ENCODE measurements at places on chromosomes 4 and X.

DNA sequence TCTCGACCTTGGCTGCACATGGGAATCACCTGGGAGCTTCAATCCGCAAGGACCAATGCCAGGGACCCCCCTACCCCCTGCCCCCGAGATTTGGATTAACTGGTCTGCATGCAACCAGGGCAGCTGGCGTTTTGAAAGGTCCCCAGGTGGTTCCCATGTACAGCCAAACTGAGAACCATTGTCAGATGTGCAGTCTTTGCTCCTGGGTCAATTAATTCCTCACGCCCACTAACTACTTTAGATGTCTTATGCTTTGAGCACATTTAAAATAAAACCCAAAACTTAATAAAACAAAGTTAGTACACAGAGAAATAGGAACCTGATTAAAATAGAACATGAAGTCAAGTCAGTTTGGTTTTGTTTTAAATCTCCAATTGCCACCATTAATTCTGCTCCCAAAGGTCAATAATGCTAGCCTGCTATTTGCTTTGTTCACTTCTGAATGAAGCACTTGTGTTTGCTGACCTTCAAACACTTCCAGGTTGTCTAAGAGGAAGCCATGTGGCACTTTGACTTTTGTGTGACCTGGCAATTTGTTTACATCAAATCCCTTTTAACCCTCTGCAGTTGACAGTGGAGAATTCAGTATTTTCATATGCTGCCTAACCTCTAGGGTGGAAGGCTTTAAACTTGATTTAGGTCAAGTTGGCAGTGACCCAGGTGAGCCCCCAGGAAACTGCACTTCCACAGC is 27.2 kb upstream of the TMSB4X start:
- DNase-seq: no peak

GRCh38 chr4:172489861-172490260 is 676.7 kb downstream of the GALNTL6 start:
- DNase-seq: no peak

- DNase-seq: peak; percentile 38
These were observed 43.8 kb downstream of the WWC2 start for GRCh38 chr4:183142571-183143550.

DNA sequence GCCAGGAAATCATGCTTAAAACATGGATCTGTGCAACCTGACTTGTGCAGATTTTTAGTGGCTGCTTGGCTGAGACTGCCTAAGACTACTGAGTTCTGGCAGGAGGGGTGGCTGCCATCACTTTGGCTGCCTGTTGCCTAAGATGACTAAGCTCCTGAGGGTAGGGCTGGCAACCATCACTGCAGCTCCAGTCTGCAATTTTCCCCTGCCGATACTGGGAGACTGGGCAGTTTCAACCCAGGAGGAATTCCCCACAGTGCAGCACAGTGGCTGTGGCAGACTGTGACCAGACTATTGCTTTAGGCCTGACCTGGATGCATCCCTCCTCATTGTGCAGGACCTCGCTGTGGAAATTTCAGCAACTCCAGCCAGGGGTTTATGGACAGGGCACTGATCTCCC is 544.9 kb downstream of the ANKRD50 start:
- DNase-seq: no peak

DNA sequence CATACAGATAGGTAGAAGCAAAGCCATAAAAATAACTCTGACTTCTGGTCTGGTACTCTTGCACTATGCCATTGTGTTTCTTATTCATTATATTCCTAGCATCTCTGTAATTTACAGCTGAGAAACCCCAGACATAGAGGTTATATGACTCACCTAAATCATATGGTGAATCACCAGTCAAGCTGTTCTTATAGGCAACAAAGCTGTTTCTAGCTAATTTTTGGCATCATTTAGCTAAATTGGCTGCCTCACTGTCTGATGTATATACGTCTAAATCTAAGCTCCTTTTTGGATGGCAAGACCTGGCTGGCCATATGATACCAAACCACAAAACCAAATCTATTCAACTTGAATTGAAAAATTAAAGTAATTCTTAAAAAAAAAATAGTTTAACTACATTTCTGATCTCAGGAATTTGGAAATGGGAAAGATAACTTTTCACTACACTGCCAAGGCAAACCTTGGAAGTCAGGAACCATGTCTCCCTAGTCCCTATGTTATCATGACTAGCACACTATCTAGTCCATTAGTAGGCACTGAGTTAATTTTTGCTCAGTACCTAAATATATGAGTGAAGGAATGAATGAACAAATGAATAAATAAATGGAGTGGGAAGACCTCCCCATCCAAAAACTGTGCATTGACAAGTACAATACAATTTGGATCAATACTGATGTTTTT is 41.3 kb upstream of the STAG2 start:
- no peak for DNase-seq

DNA sequence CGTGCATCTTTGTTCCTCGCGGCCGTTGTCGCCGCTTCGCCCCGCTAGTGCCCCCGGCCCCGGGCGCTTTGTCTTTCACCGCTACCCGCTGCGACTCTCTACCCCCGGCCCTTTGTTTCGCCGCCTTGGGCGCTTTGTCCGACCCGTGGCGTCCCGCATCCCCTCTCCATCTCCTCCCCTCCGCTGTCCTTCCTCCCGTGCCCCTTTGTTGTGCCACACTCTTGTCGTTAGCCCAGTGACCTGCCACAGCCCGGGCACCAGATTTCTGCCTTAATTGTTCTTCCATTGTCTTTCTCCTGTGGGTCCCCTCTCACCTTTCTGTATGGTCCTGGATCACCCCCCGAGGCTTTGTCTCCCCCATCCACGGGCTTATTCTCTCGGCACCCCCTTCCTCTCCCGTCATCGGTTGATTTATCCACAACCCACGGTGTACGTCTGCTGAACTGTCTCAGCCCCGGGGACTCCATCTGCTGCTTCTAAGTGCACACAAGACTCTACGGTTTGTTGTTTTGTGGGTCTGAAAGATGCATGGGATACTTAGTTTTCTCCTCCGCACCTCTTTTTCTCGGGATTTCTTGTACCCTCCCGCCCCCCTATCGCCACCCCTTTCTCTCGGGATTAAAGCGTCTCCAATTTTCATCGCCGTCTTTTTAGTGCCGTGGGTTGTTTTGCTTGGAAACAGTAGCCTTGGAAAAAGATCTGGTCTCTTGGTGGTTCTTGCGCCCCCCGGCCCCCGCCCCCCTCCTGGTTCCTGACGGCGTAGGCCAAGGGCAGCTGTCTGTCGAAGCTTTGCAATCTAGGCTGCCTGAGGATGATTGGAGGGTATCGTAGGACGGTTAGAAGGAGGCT is 783 bp downstream of the RBPJ start:
- DNase-seq: peak; percentile 61

- DNase-seq: no peak
These were observed 476.3 kb downstream of the EPHA5 start for GRCh38 chr4:65193985-65194384.

GRCh38 chr4:138341739-138342415 is 99.7 kb upstream of the SLC7A11 start:
- DNase-seq: no peak

- no peak for DNase-seq
These were observed 158.1 kb upstream of the NRK start for GRCh38 chrX:105664243-105664642.

- no peak for DNase-seq
These were observed 164.1 kb upstream of the CTSO start for GRCh38 chr4:156117743-156118142.

- no peak for DNase-seq
These were observed 38.6 kb downstream of the EVC start for GRCh38 chr4:5749568-5749967.

DNA sequence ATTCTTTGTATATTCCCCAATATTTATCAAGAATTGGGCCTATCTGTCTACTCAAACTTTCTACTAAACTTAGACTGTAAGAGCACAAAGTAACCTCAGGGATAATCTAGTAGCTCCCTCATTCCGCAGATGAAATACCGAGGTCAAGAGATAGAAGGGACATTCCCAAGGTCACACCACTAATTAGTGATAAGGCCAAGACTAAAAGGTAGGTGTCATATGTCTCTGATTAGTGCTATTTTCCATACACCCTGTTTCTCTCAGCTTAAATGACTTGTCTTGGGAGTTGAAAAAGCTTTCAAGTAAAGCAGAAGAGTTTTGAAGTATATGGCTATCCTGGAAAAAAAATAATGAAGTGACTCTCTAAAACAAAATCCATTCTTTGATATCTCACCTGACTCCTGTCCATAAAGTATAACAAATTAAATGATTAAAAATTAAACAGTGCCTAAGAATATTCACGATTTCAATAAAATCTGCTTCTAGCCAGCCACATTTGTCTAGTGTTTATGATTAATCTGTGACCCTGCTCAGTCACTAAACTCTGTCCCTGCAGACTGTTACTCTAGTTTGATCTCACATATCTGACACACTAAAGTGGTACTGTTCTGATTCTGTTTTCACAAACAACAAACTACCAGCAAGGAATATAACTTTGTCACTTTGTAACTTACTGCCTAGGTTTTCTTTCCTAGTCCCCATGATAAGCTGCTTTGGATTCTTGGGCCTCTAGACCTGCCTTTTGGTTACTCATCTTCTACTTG is 10.3 kb downstream of the GPR174 start:
- DNase-seq: no peak

- no peak for DNase-seq
These were observed 357.8 kb downstream of the MID1IP1 start for GRCh38 chrX:39158801-39159657.

DNA sequence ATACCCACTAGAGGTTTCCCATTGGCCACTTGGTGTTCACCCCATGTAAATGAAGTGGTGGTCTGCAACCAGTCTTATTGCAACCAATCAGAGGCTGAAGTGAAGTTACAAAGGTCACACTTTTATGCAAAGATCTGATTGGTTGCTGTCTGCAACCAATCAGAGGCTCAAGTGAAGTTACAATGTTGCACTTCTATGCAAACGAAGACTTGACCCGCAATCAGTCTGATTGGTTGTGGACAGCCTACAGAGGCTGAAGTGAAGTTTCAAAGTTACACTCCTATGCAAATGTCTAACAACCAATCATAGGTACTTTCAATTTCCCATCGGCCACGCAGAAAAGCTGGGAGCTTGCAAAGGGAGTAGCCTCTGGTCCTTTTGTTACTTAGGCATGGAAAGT is 22.3 kb upstream of the XPNPEP2 start:
- no peak for DNase-seq

DNA sequence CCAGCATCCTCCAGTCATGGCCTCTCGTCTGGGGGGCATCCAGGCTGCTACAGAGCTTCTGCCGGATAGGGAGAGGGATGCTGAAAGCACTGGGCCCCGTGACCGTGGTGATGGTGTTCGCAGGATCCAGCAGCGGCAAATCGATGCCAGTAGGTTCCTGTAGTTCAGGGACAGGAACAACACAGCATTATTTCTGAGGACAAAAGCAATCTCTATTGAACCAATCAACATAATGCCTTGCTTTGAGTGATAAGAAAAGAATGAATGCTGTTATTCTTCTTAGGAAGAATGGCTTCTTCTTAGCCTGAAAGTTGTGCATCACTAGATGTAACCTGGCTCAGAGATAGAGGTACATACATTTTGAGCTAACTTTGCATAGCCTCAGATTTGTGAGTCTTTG is 378.6 kb downstream of the UNC5C start:
- DNase-seq: no peak

DNA sequence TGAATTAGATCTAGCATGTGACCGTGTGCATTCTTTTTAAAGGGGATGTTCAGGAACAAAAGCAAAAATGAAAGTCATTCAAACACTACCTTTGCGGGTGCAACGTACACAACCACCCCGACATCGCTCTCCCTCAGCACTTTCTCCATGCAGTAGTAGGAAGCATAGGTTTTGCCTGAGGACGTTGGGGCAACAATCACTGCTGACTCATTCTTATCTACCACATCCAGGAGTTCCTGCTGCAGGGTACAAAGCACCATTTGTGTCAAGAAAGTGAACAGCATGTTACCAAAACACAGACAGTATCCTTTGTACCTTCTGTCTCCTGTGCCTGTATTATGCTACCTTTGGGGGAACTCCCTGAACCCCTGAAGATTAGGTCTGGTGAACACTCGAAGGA is 58.6 kb downstream of the DDX60L start:
- DNase-seq: no peak

DNA sequence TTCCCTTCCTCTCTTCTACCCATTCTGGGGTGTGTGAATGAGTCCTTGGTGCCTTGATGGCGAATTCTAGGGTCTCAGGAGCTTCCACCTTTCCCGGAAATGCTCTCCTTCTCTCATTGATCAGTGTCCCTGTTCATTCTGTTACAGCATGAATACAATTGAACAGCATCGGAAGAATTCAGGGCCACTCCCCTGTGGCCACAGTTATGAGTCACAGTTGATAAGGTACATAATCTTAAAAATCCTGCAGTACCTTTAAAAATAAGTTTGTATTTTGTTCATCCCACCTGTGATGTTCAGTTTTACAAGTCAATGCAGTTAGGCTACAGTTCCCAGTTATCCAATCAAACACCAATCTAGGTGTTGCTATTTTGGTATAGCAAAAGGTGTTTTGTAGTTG is 47.3 kb upstream of the FAM9A start:
- no peak for DNase-seq

GRCh38 chr4:144591401-144591800 is 54.6 kb upstream of the HHIP start:
- peak; percentile 4 for DNase-seq

DNA sequence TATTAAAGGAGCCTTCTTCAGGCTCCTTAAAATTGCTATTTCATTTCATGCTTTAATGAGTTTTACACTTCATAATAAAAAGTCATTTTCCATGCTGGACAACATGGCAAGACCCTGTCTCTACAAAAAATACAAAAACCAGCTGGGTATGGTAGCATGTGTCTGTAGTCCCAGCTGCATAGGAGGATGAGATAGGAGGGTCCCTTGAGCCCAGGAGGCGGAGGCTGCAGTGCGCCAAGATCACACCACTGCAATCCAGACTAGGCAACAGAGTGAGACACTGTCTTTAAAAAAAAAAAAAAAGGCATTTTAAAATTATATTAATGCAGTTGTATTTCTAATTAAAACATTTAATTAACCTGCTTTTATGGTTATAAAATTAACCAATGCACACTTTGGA is 49.2 kb downstream of the PDS5A start:
- no peak for DNase-seq

DNA sequence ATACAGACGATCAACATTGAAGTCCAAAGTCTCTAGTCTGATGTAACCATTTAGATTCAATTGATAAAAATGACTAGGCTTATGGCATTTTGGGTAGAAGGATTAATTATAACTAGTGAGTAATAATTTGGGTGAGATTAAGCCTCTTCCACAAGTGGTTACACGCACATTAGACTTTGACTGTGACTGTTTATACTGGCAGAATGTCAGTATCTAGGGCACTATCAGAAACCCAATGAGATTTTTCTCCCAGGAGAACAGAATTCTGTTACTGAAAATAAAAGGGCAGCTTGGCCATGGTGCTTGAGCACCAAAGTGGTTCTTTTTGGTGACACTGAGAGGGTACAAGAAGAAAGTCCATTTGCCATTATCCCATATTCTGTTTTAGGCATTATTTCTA is 3.3 kb downstream of the PLS3 start:
- DNase-seq: no peak

GRCh38 chrX:67351411-67351810 is 192.4 kb upstream of the AR start:
- DNase-seq: no peak

- DNase-seq: no peak
These were observed 48.8 kb upstream of the NEUROG2 start for GRCh38 chr4:112564706-112565270.

GRCh38 chr4:150683775-150684350 is 101.9 kb downstream of the MAB21L2 start:
- no peak for DNase-seq

All from muscle of arm (tissue), 14 donors.